Activated CD4-positive, alpha-beta T cell treated with anti-CD3 and anti-CD28 coated beads, Interleukin-2, amount 50 U/mL, for 4 hours (primary cell): ENCODE measurements at places on chromosomes 16 and 17.

GRCh38 chr16:9327253-9327652 lies 235.8 kb downstream of the HAPSTR1 start:
- no peak for DNase-seq

DNA sequence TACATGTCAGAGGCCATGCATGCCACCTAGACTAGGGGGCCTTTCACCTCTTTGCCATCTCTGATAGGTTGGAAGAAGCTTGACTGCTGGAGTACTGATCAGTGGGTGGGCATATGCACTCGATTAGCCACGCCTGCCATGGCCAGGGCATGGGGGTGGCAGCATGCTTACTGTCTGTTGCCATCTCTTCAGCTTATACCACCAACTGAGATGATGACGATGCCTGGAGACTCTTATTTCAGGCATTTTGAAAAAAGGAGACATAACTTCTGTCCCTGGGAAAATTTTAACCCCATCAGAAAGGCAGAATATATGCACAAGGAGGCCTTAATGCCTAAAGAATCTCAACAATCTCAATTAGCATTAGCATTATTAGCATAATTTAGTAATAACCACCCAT lies 60.8 kb downstream of the MSI2 start:
- no peak for DNase-seq

GRCh38 chr17:50190293-50190602 lies 11.2 kb downstream of the COL1A1 start:
- no peak for DNase-seq

DNA sequence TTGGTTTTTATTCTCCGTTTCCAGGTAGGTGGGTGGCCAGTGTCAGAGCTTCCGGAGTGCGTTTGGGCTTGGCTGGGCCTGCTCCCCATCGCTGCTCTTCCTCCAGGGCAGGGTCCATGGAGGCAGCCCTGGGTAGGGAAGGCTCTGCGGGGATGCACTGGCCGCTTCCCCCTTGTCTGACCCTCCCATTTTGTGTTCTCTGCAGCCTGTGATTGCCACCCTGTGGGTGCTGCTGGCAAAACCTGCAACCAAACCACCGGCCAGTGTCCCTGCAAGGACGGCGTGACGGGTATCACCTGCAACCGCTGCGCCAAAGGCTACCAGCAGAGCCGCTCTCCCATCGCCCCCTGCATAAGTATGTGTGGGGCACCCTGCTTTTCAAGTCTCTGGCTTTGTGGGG lies 158.3 kb downstream of the NTN1 start:
- DNase-seq = no peak

GRCh38 chr16:11386791-11387546 lies 41.7 kb downstream of the RMI2 start:
- no peak for DNase-seq

- DNase-seq = no peak
Measured at GRCh38 chr17:2365132-2365531, 27.8 kb downstream of the SGSM2 start.

- DNase-seq = no peak
Measured at GRCh38 chr17:56023851-56024250, 129.4 kb upstream of the ANKFN1 start.

GRCh38 chr17:62950067-62950466 lies 16.0 kb upstream of the TANC2 start:
- no peak for DNase-seq

- no peak for DNase-seq
Measured at GRCh38 chr17:15180121-15180561, 85.0 kb downstream of the PMP22 start.

- no peak for DNase-seq
Measured at GRCh38 chr17:19650826-19651225, 2.3 kb downstream of the ALDH3A2 start.

DNA sequence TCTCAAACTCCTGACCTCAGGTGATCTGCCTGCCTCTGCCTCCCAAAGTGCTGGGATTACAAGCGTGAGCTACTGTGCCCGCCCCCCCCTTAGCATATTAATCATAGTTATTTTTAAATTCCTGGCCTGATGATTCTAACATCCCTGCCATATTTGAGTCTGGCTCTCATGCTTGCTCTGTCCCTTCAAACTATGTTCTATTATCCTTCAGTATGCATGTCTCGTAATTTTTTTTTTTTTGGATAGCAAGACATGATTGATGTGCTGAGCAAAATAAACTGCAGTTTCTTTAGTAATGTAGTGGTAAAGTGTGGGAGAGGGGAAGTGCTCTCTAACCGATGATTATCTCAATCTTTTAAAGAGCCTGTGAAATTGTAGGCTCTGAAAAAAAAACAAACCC lies 34.3 kb upstream of the TMEM92 start:
- DNase-seq = no peak

GRCh38 chr16:87874639-87875427 lies 5.5 kb upstream of the SLC7A5 start:
- DNase-seq = peak; percentile 87

DNA sequence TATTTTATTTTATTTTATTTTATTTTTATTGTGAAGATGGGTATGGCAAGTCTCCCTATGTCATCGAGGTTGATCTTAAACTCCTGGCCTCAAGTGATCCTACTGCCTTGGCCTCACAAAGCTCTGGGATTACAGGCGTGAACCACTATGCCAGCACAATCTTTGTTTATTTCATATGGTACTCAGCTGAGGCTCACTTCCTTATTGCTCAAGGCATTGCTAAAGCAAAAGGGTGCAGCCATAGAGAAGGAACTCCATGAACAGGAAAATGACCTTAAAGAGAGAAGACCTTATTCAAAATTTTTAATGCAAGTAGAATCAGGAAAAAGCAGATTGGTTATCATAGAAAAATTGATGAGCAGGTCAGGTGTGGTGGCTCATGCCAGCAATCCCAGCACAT lies 110.6 kb upstream of the RBBP6 start:
- DNase-seq = no peak

DNA sequence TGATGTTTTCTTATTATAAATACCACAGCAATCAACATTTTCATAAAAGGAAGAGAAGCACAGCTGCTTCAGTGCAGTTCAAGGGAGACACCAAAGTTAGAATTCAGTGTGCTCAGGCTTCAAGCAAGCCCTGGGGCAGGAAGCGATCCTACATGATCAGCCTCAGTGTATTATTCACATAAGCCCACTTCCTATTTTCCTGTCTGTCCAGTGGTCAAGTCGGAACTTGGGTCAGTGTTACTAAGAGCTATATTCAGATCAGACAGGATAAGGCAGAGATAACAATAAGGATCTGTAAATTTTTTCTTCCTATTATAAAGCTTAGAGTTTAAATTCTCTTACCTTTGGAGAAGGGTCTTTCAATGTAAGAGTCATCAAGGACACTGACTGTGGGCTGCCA lies 12.9 kb downstream of the HEATR6 start:
- no peak for DNase-seq

GRCh38 chr17:40268141-40268712 lies 19.5 kb upstream of the CDC6 start:
- no peak for DNase-seq

DNA sequence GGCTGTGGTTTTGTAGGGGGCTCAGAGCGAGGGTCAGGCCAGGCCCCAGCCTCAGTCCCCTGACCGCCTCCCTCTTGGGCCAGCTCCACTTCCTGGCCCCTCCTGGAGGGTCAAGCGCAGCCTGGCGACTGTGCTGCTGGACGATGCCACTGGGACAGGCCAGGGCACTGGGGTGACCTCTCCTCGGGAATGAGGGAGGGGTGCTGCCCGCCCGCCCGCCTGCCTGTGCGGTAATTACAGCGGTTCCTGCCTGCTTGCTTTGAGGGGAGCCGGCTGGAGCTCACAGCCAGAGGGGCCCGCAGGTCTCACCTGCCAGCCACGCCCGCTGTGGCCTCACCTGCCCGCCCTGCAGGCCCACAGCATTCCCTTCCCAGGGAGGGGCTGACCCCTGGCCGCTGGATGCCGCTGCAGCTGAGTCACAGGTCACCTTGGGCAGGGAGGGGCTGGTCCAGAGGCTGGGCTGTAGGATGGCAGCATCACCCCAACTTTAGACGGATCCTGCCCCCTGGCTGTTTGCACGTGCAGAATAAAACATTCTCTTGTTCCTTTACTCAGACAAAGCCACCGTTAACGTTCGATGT lies 76.7 kb upstream of the CBX4 start:
- no peak for DNase-seq

- no peak for DNase-seq
Measured at GRCh38 chr17:76643553-76644148, at the start of gene ST6GALNAC1. TSS of gene ST6GALNAC1 (minus strand) at chr17:76643757. CDS start at chr17:76643638, 119 bp downstream.

DNA sequence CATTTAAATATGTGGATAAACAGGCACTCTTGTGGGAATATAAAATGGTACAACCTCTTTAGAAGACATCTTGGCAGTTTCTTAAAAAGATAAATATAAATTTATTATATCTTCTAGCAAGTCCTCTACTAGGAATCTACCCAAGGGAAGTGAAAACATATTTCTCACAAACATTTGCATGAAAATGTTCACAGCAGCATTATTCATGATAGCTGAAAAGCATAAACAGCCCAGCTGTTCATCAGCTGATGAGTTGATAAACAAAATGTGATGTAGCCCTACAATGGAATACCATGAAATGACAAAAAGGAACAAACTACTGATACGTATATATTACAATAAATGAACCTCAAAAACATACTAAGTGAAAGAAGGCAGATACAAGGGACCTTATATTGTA lies 12.0 kb downstream of the DGKE start:
- DNase-seq = no peak

DNA sequence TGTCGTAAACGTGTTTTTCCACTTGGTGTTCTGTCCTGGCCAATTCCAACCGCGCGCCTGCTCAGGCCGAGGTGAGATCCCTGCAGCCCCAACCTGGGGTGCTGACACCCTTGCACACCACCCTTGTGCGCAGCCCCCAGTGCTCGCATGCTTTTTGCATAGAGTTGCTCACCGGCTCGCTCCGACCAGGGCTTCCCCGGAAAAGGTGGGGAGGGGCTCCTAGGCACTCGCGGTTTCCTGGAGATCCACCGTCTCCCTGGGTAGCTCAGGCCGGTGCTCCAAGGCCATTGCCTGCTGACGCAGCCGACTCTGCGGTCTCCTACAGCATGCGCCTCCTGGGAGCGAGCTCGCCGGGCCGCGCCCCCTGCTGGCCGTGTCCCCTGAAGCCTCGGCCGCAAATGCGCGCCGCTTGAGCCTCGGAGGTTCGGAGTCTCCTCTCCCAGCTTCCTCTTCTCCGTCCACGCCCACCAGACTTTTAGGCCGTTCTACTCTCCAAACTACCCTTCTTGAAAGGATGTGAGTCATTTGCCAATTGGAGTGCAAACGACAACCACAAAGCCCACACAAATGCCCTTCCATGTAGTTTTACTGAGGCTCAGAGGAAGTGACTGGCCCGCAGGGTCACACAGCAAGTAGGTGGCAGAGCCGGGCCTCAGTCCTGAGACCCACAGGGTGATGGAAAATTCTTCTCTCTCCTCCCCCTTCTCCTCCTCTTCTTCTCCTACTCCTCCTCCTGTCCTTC lies 7.2 kb upstream of the PDP2 start:
- peak; percentile 82 for DNase-seq

GRCh38 chr17:7315570-7316235 lies 543 bp upstream of the GPS2 start:
- DNase-seq = no peak

DNA sequence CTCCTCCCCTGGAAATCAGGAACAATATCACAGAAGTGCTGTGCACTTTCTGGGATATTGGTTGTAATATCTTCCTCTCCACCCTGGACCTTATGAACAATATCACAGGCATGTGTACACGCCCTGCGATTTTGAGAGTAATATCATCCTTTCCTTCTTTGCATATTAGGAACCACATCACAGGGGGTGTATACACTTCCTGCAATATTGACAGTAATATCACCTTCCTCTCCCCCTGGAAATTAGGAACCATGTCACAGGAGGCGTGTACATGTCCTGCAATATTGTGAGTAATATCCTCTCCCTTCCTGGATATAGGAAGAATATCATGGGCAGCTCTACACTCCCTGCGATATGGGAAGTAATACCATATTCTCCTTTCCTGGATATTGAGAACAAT lies 14.2 kb upstream of the TEKT5 start:
- no peak for DNase-seq

DNA sequence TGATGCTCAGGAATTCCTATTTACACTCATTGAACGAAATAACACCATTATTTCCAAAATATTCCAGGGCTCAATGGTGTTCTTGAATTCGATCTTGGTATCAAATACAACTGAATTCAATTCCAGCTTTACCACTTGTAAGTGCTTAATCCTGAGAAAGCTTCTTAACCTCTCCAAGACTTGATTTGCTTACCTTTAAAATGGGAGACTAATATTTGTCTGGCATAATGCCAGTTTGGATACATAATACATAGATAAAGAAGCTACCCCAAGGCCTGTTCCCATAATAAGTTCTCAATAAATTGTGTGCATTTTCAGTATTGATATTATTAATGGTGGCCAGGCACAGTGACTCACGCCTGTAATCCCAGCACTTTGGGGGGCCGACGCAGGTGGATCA lies 368.9 kb upstream of the MAF start:
- DNase-seq = no peak

- no peak for DNase-seq
Measured at GRCh38 chr16:77331043-77331442, 103.8 kb downstream of the ADAMTS18 start.
